ENCODE measurements at places on chromosomes 13 and 19.

DNA sequence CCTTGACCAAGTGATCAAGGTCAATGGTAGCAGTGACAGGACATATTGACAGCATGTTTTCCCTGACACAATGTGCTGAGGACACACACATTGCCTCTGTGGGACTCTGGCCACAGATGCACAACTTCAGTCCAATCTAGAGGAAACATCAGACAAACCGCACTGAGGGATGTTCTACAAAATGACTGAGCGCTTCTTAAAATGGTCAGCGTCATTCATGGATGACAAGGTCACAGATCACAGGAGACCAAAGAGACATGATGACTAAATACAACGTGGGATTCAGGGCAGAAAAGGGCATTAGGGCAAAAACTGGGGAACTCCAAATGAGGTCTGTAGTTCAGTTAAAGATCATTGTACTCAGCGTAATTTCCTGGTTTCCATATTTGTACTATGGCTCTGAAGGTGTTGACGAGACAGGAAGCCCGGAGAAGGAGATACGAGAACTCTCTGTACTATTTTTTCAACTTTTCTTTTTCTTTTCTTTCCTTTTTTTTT is 20.6 kb downstream of the PBX4 start:
- no peak for DNase-seq

DNA sequence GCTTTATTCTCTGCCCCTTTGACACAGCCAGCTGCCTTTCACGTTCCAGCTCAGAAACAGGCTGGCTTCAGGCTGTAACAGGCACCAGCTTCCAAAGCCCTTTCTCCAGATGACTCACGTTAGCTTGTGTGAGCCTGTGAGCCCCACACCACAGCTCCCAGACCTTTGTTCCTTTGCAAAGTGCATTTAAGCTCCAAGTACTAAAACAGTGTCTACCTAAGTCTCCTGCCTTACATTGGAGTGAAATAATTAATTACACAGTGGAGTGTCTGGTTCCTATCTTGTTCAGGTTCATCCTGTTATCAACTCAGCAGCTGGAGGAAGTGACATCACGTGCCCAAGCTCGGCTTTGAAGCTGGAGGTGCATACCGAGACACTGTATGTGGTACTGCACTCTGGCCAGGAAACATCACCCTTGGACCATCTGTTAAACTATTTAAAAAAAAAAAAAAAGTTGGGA is 475.8 kb downstream of the FOXO1 start:
- DNase-seq, result no peak

- no peak for DNase-seq
Observed at GRCh38 chr19:13623716-13624710, 117.7 kb upstream of the CACNA1A start.

GRCh38 chr13:28496188-28496564 is 1.2 kb upstream of the FLT1 start:
- DNase-seq, result no peak

DNA sequence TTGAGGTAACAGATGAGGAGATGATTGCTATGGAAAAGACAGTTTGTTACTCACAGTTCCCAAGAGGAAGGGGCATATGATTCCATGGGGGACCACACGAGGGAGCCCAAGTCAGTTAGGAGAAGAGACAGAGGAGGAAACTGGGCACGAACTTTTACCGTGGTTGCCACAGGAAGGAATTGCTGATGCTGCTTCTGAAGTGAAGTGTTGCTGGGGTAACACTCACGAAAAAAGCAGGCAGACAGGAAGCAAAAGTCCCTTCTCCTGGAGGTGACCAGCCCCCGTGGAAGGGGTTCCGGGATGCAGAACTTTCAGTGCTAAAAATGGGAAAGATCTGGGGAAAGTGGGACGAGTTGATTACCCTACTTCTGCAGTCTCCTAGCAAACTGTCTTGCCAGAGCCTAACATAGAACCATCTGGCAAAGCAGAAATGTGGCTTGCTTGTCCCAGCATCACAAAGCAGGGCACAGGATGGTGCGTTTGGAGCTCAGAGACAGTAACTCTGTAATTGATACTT is 35.4 kb upstream of the MAP3K10 start:
- no peak for DNase-seq

GRCh38 chr13:48641404-48641803 is 12.3 kb upstream of the CYSLTR2 start:
- DNase-seq, result no peak

GRCh38 chr19:32624410-32624809 is 43.4 kb downstream of the PDCD5 start:
- no peak for DNase-seq

- DNase-seq, result no peak
Observed at GRCh38 chr19:33432015-33432414, 58.5 kb downstream of the CEBPG start.

- no peak for DNase-seq
Observed at GRCh38 chr19:40754611-40755247, 3.7 kb downstream of the SNRPA start.

- no peak for DNase-seq
Observed at GRCh38 chr13:101490406-101491015, 38.0 kb downstream of the ITGBL1 start.

DNA sequence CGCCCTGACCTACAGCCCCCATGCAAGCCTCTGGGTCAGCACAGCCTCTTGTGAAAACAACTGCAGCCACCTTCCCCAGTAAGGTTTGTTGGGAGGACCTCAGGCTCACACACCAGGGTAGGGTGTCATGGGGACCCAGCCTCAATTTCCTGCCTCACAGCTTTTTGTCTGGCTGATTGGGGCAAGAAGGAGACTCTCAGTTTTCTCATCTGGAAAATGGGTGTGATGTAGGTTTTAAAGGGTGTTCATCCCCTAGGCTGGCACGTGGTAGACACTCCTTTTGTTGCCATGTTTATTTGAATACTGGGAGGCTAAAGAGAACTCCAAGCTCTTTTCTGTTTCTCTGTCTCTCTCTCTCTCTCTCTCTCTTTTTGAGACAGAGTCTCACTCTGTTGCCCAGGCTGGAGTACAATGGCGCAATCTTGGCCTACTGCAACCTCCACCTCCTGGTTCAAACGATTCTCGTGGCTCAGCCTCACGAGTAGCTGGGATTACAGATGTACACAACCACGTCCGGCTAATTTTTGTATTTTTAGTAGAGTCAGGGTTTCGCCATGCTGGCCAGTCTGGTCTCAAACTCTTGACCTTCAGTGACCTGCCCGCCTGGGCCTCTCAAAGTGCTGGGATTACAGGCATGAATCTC is 18.2 kb upstream of the PLAUR start:
- no peak for DNase-seq
